ENCODE measurements at places on chromosomes 5 and 9. TPM values are rescaled to one million over a fixed set of nuclear protein-coding genes. Genes with fewer than 3 reads are reported as not detected.

DNA sequence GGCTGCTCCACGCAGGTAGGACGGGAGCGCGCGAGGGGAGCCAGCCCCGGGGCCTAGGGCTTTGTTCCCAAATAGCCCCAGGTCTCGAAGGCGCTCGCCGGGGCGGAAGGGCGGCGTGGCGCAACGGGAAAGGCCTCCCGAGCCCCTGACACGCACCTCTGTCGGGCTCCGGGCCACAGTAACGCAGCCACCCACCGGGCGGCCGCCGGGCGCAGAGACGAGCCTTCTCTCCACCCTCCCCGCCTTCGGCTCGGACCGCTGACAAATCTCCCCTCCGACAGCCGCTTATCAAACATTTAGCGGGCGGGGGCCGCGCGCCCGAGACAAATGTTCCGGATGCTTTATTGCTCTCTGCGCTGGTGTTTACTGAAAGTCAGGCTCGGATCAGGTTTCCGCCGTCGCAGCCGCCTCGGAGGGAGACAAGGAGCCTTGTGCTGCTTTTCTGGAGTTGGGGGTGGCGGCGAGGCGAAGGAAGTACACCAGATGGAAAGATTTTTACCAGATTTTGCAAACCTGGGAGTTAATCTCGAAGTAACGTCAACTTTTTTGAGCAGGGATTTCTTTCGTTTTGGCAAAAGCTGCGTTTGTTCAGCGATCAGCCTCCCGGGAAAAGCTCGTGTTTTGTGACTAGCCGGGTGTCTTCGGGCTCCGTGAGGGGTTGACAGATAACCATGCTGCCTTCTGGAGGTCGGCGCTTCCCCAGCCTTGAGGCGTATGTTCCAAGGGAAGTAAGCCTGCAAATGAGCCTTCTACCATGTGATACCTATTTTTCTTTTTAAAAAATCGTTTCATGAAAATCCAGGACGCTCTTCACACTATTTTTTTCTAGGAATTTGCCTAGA lies 950 bp downstream of the RGMB start:
- no peak for DNase-seq

GRCh38 chr5:135466178-135467050 lies 14.3 kb upstream of the TIFAB start:
- DNase-seq, result peak; percentile 75

GRCh38 chr5:97967292-97967691 lies 784.2 kb upstream of the RIOK2 start:
- DNase-seq, result no peak

DNA sequence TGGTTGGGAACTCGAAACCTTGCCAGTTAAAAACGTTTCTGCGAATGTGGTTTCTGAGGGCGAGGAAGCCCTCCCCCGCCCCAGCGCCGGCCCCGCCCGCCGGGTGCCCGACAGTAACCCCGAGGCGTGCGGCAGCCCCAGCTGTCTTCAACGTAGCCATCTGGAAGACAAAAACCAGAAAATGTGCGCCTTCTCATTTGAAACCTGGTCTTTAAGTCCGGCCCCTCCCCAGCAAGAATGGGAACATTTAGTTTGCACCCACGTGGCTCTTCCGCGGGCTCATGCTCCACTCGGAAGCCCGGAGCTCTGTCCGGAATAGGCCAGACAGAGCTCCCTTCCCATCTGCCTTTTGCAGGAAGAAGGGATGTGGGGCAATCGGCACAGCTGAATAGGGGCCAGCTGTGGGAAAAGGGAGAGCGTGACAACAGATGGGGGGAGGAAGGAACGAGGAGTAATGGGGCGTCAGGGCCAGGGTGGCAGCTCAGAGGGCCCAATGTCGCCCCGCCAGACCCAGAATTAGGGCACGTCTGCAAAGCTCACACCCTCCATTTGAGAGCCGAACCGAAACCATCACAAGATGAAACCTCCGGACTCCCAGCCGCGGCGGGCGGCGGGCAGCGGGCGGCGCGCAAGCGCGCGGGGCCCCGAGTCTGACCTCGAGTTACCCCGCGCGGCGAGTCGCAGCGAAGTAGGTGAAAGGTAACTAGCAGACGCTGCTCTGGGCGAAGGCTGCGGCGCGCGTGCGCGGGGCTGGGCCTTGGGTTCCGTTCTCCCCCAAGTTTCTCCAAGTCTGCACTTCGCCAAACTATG lies 63.4 kb upstream of the ABCA1 start:
- DNase-seq, result peak; percentile 93

- DNase-seq, result no peak
These were observed 68.0 kb upstream of the CTSL start for GRCh38 chr9:87657893-87658292.

DNA sequence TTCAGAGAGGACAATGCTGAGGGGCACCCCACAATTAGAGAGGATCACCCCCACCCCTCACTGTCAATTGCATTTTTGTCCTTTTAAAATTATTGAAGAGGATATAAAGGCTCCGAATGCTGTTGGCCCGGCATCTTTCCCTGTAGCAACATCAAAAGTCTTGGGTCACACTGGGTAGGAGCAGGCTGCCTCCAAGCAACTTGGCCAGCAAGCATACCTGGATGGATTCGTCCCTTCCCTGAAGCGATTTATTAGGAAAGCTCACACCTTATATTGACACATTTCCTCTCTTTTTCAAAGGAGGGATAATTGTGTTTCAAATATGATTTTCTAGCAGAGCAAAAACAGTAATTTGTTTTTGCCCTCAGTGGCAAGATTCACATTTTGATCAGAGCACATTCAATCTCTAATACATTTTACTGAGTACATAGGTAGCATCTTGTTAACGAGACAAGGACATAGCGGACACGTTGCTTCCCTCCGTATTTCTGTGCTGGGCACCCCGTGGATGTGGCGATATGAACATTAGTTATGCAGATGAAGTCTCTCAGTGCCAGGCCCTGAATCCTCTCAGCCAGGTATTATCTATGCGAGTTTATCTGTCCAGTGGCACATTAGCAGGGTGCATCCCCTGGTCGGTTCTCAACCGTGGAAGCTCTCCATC lies 321.5 kb downstream of the NTRK2 start:
- DNase-seq, result no peak

- no peak for DNase-seq
These were observed 177.9 kb downstream of the XRCC4 start for GRCh38 chr5:83255268-83255667.

MUSK gene
- not detected for total RNA-seq

C8G gene
- total RNA-seq, result 2.4 TPM

Measured in natural killer cell treated with Interleukin-12 subunit alpha and Interleukin-12 subunit beta and Interleukin-15 and Interleukin-18, amount 100 ng/mL, for 72 hours (primary cell).